ENCODE measurements at places on chromosomes 13 and 19. TPM values are rescaled to one million over a fixed set of nuclear protein-coding genes. Genes with fewer than 3 reads are reported as not detected.
A peak's percentile ranks its signal among the peaks of the same experiment; 100 is the strongest.

DNA sequence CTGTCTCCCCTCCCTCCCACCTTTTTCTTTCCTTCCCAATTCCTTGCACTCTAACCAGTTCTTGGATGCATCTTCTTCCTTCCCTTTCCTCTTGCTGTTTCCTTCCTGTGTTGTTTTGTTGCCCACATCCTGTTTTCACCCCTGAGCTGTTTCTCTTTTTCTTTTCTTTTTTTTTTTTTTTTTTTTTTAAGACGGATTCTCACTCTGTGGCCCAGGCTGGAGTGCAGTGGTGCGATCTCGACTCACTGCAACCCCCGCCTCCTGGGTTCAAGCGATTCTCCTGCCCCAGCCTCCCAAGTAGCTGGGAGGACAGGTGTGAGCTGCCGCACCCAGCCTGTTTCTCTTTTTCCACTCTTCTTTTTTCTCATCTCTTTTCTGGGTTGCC, 6.9 kb downstream of the MYADM start:
- ATAC-seq = no peak

TGFBR3L gene
- total RNA-seq = 0.72 TPM

DNA sequence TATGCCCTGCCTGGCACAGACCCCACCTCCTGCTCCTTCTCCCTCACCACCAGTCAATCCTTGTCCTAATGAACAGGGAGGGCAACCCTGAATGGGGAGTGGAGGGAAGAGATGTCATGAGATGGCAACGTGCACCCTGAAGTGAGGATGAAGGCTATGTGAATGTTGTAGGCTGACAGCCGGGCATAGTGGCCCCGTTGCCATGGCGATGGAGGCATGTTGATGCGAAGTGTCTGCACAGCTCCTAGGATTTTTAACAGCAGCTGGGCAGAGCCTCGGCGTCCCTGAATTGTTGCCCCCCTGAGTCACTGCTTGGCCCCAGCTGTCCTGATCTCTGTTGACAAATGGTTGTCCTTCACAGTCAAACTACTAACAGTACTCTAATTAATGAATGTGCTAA, 4.8 kb upstream of the ALOX5AP start:
- no peak for ATAC-seq

LRG1 gene
- total RNA-seq = 24.9 TPM

BBC3 gene
- total RNA-seq = 1.6 TPM

KIRREL2 gene
- total RNA-seq = 0.24 TPM

GRCh38 chr13:97352815-97353214, 81.2 kb upstream of the RAP2A start:
- ATAC-seq = no peak

GRCh38 chr19:48139053-48139452, 28.4 kb upstream of the PLA2G4C start:
- no peak for ATAC-seq

SIGLEC11 gene
- not detected for total RNA-seq

DNA sequence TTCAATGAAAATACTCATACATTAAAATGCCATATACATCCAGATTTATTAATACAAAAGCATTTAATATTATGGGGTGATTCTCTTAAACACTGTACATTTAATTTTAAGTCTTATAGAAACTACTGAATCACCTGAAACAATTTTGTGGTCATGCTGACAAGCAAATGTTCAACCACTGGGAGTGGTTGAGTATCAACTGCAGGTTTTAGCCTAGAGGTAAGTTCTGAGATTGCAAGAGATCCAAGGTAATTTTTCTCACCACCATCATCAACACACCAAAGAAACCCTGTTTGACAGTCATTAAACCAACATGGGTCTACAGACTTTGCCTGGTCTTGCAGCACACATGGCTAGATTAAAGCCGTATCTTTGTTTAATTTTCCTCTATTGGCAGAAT, 196.3 kb downstream of the LHFPL6 start:
- no peak for ATAC-seq

GRCh38 chr13:111204438-111205177, 89.5 kb downstream of the ARHGEF7 start:
- ATAC-seq = peak; percentile 60

GRCh38 chr13:111854403-111854802, 212.5 kb upstream of the SOX1 start:
- no peak for ATAC-seq

DNA sequence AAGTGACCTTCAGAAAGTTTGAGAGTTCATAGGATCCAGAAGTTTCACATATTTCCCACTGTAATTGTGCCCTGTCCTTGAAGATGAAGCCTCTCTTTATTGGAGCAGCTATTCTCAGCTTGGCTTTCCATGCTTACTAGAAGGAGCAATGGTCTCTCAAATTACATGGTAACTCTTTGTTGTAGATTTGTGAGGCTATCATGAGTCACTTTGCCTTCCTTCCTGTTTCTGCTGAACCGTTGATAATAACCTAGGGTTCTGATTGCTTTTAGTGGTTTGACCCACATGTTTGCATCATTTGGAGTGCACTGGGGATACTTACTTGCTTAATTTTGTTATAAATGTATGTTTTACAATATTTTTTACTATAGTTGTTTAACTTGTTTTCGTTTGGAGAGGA, 772.9 kb upstream of the SLITRK6 start:
- no peak for ATAC-seq

DNA sequence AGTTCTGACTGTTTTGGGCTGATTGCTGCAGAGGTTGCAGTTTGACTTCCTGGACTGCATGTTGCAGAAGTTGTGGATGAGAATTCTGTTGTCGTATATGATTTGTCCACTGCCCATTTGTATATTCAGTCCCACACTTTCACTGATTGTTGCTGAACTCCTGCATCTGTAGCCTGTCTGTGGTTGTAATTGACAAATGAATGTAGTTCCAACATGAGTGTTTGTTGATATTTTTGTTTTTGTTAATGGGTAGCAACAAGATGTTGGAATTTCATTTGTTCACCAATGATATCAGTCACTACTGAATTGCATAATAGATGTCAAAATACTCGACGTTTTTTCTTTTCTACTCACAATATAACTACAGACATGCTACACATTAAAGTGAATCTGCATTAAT, 533.9 kb downstream of the DCT start:
- ATAC-seq = no peak
